ENCODE measurements at places on chromosomes 7 and 10.

DNA sequence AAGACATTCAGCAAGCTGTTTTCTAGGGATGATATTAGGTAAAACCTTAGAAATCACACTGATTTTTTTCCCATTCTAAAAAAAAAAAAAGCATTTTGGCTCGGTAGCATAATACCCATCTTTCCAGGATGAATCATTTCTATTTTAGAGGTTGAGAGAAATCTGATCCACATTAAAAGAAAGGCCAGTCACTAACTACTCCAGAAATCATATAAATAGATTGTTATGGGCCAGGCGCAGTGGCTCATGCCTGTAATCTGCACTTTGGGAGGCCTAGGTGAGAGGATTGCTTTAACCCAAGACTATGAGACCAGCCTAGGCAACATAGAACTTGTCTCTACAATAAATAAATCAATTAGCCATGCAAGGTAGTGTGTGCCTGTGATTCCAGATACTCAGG is 164.3 kb downstream of the BAMBI start:
- DNase-seq: no peak

GRCh38 chr10:103884681-103885139 is 29.3 kb upstream of the SH3PXD2A start:
- no peak for DNase-seq

- DNase-seq: no peak
These were observed 31.1 kb upstream of the CNPY1 start for GRCh38 chr7:155577509-155577905.

- peak; percentile 51 for DNase-seq
These were observed 29.0 kb downstream of the AGAP3 start for GRCh38 chr7:151115121-151115835.

GRCh38 chr7:94055963-94056362 is 51.8 kb upstream of the BET1 start:
- no peak for DNase-seq

GRCh38 chr10:59523851-59524250 is 161.5 kb upstream of the FAM13C start:
- DNase-seq: no peak

- DNase-seq: no peak
These were observed 304.4 kb upstream of the NRP1 start for GRCh38 chr10:33638891-33639290.

- no peak for DNase-seq
These were observed 290.0 kb upstream of the MKI67 start for GRCh38 chr10:128416231-128416630.

- no peak for DNase-seq
These were observed 115.6 kb upstream of the PHYHIPL start for GRCh38 chr10:59060852-59061251.

DNA sequence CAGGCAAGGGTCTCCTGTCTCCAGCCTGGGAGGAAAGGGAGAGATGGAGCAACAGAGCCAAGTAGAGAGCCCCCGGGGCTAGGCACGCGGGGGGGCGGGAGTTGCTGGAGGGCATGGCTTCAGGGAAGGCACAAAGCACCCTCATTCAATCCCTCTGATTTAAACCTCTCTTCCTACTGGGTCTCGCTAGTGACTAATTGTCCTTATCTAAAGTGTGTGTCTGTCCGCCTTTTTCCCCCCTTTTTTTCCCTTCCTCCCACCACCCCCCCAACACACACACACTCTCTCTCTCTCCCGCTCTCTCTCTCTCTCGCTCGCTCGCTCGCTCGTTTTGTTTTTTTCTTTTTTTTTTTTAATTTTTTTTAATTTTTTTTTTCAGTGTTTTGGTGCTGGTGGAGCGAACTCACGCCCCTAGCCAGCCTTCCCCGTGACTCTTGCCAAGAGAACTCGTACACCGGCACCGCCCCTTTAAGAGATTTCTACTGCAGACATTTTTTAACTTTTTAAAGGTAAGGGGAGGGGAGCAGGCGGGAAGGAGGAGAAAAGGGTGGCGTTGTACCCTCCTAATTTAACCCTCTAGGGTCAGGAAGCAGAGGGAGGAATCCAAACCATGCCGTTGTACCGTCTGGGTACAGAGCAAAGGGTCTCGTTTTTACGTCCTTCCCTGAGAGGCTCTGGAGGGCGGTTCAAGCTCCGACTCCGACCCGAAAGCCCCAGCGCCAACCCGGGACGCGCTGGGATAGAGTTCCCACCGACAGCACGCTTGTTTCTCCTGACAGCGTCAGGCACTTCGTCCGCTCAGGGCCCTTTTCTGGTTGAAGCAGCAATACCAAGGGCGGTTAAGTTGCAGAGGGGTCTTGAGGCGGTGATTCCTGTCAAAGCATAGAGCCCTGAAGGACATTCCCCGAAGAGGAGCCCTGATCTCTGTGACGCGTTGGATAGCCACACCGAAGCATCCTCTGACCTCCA is at the start of gene HPSE2:
TSS of gene HPSE2 (minus strand) at position 195 of the 969 bp plus-strand sequence.
- no peak for DNase-seq

DNA sequence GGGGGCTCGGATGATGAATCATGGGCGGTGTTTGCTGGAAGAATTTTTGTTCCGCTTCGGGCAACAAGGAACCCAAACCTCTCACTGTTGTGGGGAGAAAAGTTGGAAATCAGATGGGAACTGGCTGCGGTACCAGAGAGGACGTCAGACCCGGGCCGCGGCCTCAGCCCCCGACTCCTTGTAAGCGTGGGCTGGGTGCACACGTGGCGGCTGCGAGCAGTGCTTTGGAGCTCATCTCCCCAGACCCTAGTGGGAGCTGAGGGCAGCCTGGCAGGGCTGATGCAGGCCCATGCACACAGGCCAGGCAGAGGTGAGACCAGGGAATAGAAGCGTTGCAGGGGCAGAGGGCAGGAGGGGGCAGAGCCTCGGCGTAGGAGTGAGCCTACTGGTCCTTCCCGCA is 136.5 kb downstream of the FAM53B start:
- no peak for DNase-seq

DNA sequence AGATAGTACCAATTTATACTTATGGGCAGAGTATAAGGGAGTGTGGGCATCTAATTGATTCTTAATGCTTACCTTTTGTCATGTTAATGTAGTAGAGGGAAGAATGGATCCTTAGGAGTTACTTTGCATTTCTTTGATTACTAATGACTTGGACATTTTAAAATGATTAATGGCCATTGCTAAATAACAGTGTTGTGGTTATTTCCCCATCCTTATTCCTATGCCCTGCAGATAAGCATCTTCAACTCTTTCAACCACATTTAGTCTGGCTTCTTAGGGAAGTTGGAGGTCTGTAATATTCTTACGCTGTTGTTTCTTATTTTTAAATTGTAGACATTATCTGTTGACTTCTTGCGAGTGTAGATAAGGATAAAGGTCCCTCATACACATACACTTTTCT is 37.2 kb downstream of the KAT6B start:
- DNase-seq: no peak

DNA sequence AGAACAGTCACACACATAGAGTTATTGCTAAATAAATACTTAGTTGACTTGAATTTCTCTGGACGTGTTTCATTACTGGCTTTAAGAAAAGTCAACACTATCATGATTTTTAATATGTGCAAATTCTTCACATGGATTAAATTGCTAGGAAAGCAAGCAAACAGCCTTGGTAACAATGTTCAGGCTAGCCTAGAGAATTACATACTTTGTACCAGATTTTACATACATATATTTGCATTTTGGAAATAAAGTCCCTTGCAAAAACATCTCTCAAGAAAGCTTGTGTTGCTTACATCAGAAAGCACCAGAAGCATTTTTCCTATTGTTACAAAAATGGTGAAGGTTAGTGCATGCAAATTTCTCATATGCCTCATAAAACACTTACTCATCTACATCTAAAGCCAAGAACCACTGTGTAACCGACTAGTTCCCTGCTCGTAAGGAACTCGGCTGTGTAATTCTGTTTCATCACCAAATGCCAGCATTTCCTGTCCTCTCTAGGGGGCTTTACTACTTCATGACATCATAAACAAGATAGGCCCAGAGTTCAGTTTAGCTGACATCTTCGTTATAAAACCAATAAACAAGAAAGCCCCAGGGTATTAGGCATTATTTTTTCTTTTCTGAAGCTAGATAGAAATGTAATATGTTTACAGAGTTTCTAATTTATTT is 87.8 kb downstream of the CFAP58 start:
- no peak for DNase-seq

DNA sequence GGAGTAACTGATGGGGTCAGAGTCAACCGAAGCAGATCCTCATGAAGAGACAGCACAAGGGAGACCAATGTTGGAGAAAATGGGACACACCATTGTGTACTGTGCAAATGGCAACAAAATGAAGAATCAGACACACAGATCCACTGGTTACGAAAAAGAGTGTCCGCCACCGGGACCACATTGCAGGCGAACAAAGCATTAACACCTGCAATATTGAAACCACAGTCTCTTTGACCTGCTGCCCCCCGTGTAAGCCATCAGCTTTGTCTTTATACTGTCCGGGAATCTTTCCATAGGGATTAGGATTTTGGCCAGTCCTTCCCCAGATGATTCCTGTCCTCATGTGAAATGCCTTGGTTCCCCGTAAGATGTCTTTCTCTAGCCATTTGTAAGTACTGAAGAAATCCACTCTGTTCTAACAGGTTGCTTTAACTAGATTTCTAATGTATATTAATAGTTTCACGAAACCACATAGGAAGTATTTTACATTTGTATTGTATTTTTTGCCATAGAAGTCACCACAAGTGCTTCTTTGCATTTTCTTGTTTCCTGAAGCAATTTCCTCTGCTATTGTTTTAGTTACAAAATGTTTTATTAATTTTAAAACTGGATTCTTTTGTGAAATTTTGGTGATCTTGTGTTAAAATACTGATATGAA is 140.8 kb upstream of the NFE2L3 start:
- no peak for DNase-seq

DNA sequence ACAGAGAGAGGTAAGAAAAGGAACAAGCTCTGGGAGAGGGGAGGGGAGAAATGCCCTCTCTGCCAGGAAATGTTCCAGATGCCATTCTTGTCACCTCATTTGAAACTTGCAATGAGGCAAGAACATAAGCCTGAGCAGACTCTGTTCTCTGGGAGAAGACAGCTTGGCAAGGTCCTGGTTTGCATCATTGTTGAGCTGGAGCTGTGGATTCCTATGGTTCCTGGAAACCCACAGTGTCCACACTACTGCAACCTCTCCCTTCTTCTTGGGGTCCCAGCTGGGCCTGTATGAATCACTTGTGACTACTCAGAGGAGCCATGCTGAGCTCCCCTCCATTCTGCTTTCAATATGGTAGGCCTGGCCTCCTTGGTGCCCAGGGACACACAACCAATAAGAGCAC is 60.8 kb upstream of the HECTD2 start:
- no peak for DNase-seq

- no peak for DNase-seq
These were observed 221.5 kb upstream of the FOXK1 start for GRCh38 chr7:4460597-4460996.

DNA sequence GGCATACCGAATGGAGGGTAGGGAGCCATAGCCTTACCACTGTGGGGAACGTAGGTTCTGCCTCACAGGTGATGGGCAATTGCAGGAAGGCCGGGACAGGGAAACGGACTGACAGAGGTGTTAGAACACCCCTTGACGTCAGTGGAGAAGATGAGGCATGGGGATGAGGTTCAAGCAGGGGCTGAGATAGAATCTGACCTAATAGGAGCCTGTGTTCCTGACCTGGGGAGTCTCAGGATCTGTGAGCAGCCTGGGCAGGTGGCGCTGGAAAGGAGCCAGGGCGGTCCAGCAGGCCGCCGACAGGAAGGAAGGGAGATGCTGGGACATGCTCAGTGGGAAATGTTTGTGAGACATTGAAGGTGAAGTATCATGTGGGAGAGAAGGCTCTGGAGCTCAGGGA is 109.4 kb downstream of the WDFY4 start:
- DNase-seq: no peak

GRCh38 chr10:44053391-44053790 is 331.5 kb downstream of the CXCL12 start:
- DNase-seq: no peak
